ENCODE measurements at places on chromosomes 1 and 21.

GRCh38 chr1:22420455-22421053, 31.1 kb upstream of the ZBTB40 start:
- peak; percentile 36 for DNase-seq

- no peak for DNase-seq
Measured at GRCh38 chr1:207844371-207844770, 66.6 kb downstream of the CD34 start.

- no peak for DNase-seq
Measured at GRCh38 chr21:36708286-36709029, 9.5 kb downstream of the SIM2 start.

DNA sequence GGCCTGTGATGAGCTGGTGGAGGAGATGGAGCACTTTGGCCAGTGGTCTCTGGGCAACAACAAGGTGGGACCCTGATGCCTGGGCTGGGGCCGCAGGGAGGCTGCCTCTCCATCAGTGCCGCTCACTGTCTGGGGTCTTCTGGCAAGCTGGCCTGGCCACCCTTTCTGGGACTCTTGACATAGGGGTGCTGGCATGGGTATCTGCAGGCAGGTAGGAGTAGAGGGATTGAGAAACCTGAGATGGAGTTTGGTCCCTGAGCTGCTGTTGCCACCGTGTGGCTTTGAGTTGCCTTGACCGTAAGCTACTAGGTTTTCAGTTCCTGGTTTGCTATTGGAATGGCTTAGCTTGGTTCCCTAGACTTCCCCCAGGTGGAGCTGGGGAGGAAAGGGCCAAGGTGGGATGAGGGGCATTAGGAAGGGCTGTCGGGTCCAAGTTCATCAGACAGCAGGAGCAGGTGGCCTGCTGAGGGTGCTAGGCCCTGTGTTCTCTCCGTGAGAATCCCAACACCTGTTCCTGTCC, 13.2 kb upstream of the MFN2 start:
- peak; percentile 49 for DNase-seq

DNA sequence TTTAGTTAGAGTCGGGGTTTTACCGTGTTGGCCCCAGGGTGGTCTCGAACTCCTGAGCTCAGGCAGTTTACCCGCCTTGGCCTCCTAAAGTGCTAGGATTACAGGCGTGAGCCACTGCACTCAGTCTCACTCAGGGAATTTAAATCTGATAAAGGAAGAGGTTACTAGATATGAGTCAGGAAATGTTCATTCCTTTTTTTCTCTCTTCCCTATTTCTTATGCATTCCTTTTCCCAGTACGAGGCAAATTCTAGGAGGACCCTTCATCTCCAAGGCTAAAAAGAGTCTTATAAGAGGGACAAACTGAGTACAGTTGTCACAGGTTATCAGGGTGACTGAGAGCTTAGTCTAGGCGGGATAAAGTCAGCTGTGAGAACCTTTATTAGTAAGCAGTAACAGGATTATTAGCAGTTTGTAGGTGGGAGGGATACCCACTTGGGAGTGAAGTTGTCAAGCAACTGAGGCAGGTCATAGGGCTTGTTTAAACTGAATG, 9.1 kb downstream of the MACF1 start:
- no peak for DNase-seq
